ENCODE measurements at places on chromosomes 7 and 10. TPM values are rescaled to one million over a fixed set of nuclear protein-coding genes. Genes with fewer than 3 reads are reported as not detected.

The COL26A1 gene
- 0.69 TPM for polyA plus RNA-seq

GRCh38 chr7:12746211-12746610 is 58.8 kb downstream of the ARL4A start:
- DNase-seq: no peak

DNA sequence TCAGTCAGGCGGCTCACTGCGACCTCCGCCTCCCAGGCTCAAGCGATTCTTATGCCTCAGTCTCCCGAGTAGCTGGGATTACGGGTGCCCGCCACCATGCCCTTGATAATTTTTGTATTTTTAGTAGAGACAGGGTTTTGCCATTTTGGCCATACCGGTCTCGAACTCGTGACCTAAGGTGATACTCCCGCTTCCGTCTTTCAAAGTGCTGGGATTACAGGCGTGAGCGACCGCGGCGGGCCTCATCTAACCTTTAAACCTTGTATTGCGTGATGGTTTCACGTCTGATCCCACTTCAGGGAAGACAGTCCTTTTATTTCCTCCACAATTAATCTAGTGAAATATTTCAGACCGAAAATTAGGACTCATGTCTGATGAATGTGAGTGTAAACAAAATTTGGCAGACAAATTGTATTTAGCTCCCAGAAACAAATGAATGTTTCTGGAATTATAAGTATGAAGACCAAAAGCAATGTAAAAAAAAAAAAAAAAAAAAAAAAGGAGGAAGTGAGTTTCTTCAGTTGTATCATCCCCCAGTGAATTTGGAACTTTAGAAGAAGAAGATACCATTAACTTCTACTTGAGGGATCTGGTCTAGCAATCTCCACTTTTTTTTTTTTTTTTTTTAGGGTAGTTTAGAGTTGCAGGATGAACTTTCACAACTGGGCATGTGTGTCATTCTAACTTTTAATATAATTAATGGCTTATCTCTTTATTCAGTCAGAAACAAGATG is 1.6 kb downstream of the NUP42 start:
- DNase-seq: no peak

DNA sequence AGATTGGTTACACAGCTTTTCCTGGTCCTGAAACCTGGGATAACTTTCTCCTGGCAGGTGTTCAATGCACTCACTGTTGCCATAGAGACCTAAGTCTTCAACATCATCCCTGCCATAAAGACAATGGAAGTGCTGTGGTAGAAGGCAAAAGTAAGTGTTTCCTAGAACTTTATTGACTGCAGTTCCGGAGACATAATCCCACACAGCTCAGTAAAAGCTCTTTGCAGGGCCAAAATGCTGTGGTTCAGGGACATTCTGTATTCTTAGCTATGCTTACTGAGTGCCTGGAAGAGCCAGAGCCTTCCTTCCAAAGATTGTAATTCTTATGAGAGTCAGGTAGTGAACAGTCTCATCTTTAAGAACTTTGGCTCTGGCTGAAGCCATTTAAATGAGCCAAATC is 5.3 kb downstream of the WIPF3 start:
- DNase-seq: peak; percentile 33

DNA sequence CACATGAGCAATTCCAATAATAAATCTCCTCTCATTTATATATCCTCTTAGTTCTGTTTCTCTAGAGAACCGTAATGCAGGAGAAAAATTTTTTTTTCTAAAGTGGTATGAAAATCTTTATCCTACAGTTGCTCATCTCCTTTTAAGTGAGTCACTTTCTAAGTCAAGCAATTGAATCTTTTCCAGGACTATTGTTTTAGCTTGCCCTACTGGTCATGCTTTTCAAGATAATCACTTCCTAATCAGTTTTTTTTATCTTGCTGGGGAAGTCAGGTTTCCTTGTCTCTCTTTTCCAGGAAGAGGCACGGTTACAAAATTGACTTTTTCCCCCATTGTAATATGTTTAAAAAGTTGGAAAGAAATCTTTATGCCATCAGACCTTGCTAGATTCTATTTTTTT is 44.0 kb downstream of the INPP5F start:
- no peak for DNase-seq

DNA sequence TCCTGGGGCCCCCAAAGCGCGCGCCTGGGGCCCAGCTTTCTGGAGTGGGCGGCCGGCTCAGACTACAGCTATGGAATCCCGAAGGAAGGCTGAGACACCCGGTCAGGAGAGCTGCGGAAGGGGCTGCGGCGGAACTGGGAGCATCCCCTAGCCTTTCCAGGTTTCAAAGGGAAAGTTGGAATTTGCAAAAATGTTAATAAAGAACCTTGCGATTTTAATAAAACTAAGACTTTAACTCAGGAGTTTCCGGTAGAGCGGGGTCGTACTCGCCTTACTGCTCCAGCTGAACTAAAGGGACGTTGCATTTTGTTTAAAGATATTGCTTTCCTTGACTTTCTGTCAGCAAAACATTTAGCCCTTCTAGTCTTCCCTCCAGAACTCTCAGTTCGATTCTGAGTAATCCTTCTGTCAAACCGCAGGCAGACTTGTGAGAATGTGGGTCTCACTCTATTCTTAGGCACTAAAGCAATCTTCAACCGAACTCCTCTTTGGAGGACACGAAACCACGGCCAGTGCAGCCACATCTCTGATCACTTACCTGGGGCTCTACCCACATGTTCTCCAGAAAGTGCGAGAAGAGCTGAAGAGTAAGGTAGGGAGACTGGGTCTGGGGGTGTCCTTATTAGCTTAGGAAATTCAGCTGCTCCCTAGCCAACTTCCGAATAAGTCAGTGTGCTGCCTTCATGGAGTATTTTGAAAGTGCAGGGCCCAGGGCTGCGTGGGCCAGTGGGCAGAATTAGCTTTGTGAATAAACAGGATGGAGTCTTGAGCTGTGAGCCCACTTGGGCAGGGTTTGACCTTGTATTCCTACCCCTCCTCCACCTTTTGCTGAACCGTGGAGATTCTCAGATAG is 1.9 kb downstream of the CYP26A1 start:
- DNase-seq: no peak

DNA sequence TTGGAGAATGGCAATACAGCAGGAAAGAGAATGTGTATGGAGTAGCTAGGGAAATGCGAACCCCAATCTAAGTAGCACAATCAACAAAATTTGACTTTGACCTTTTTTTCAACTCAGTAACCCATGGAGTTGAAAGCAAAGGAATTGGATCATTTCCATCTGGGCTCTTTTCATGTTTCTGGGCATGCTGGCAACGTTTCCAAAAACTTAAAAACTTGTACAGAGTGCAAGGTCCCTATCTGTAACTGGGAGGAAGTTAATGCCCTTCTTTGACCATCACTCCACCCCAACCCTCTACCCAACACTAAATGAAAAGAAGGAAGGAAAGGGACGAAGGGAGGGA is 1.3 kb upstream of the HIBADH start:
- no peak for DNase-seq

DNA sequence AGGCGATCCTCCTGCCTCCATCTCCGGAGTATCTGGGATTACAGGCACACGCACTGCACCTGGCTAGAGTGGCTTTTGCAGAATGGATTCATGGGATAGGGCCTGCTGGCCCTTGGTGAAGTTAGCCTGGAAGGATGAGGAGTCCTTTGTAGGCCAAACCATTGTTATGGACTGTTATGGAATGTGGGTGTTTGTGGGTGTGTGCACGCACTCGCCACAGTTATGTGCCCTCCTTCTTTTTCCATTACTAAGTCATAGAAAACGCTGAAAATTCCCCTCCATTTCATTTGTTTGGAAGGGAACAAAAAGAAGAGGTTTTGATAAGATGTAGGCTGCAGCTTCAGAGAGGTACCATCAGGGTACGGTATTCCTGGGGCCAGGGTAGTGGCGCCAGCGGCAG is 15.0 kb downstream of the ZNF862 start:
- DNase-seq: no peak

DNA sequence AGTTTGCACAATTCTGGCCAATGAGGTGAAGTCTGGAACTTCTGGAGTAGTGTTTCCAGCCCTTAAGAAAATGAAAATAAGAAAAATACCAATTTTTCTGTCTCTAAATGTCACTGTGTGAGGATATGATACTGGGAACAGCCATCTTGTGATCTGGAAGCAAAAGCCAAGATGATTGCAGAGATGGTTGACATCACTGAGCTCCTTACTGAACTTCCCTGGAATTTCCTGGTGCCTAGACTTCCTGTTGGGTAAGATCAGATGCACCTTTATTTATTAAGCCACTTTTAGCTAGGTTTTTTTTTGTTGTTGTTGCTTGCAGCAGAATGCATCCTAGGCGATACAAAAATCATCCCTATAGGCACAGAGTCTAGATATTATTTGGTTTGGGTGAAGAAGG is 27.3 kb upstream of the INHBA start:
- no peak for DNase-seq

DNA sequence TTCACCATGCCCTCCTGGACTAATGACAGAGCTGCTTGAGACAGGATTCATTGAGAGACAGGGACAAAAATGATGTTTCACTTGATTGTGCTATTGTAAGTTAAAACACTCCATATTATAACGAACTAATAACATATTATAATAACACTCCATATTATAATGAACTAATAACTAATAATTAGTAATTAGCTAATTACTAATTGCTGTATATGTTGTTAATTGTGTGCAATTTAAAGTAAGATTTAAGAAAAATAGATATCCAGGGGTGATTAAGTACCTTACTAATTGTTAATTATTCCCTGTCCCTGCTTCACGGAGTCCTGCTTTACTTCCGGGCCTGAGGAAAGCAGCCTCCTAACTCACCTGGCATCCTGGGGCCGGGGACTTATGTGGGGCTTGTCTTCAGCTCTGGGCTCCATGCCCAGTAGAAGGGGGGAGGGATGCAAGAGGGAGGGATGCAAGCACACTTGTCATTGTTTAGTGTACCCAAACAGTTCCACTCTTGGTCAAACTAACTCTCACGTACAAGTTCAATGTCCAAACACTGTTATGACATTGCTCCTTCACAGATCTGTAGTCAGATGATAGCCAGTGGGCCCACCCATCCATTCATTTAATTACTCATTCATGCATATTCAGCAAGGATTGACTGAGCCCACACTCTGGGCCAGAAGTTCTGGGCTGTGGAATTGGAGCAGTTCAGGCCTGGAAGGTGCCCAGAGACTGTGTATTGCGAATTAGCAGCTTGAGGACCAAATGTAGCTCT is 53.8 kb downstream of the COL13A1 start:
- no peak for DNase-seq

DNA sequence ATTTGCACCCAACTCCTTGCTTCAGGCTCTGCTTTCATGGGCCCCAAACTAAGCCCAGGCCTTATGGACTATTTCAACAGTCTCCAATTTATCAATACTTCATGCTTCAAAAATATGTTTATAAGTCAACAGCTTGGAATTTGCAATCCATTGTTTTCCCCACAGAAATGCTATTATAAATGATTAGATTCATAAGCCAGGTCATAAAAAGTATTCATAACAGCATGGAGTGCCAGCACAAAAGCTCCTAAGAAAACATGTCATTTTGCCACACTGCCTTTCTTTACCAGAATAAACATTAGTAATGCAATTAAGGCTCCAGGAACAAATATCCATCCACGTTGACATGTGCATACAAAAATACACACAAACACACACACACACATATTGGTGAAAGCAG is 30.1 kb downstream of the OSBPL3 start:
- DNase-seq: no peak

Data from muscle of arm (tissue), 14 donors.